H4 (cell line): ENCODE measurements at places on chromosomes 16 and 17. TPM values are rescaled to one million over a fixed set of nuclear protein-coding genes. Genes with fewer than 3 reads are reported as not detected.

ATAD5 gene
- 1.8 and 4.5 TPM in 2 replicates for total RNA-seq

FOXL1 gene
- total RNA-seq: 0.75 and 0.86 TPM in 2 replicates

PKD1 gene
- total RNA-seq: 10.9 and 14.1 TPM in 2 replicates

TP53TG3C gene
- total RNA-seq: not detected in 2 replicates

ABCC11 gene
- 0.02 TPM in 1 of 2 replicates, not detected in the other for total RNA-seq

PSMD11 gene
- 119 and 172 TPM in 2 replicates for total RNA-seq

NOD2 gene
- total RNA-seq: not detected in 2 replicates

CD300LG gene
- total RNA-seq: not detected in 2 replicates

CDH5 gene
- total RNA-seq: not detected in 2 replicates

FBXW10 gene
- 0.02 TPM in 1 of 2 replicates, not detected in the other for total RNA-seq

CYGB gene
- total RNA-seq: 0.25 and 1.8 TPM in 2 replicates

TBX6 gene
- total RNA-seq: not detected in 2 replicates

CD68 gene
- total RNA-seq: 19.9 and 21.6 TPM in 2 replicates

LRRC46 gene
- 0.27 and 0.35 TPM in 2 replicates for total RNA-seq

TP53TG3F gene
- not detected in 2 replicates for total RNA-seq

KRT32 gene
- not detected in 2 replicates for total RNA-seq

HSF4 gene
- 0.50 TPM in 1 of 2 replicates, not detected in the other for total RNA-seq

NKD1 gene
- 0.16 and 0.21 TPM in 2 replicates for total RNA-seq

CLEC16A gene
- total RNA-seq: 4.5 and 7.2 TPM in 2 replicates

CBX8 gene
- 7.0 and 14.6 TPM in 2 replicates for total RNA-seq

ZNF205 gene
- total RNA-seq: 5.2 and 8.6 TPM in 2 replicates

C16orf92 gene
- not detected in 2 replicates for total RNA-seq

STH gene
- total RNA-seq: not detected in 2 replicates

ITGB4 gene
- total RNA-seq: 0.15 and 0.35 TPM in 2 replicates

TAT gene
- total RNA-seq: not detected in 2 replicates

GPR139 gene
- not detected in 2 replicates for total RNA-seq

PABPN1L gene
- total RNA-seq: not detected in 2 replicates

ASPA gene
- 0.16 and 0.66 TPM in 2 replicates for total RNA-seq
